ENCODE measurements at places on chromosomes 3 and 15.
A peak's percentile ranks its signal among the peaks of the same experiment; 100 is the strongest.

DNA sequence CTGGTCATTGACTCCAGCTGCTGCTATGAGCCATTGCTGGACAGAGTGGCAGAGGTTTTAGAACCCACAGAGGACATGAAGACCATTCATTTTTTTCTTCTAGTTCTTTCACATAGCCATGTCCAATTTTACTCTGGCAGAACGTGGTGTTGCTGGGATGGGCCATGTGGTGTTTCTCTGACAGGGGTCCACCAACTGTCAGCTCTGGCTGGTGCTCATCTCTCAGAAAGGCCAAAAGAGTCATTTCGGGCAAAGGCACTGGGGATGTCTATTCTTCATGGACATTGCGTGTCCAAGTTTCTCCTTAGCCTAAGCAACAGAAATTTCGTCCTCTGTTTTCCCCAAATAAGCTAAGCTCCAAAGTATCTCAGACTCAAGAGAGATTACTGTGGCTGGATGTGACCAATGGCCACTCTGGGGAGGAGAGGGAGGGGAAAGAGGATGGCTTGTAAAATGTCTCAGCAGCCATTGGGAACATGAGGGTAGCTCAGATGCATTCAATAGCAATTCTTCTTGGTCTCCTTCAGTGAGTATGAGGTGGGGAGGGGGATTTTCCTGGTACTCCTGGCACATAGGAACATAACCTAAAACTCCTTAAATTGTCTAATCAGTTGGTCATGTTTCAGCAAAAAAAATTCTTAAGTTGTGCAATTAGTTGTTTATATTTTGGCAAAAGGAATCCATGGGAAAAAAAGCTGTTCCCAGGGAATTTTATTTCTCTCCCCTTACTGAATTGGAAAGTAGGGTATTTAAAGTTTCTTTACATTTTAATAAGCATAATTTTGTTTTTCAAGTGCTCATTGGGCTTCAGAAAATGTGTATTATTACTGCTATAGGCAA, 131.6 kb upstream of the MITF start:
- H3K27me3 ChIP-seq = peaks cover 59% of the 10 kb centered on the region
- DNase-seq = no peak
- H3K27ac ChIP-seq = no peak overlapping the region
- no peak overlapping the region for H3K4me3 ChIP-seq

- H3K27me3 ChIP-seq = peaks cover 10% of the 10 kb centered on the region
- H3K27ac ChIP-seq = no peak overlapping the region
- no peak for DNase-seq
- H3K4me3 ChIP-seq = no peak overlapping the region
- 0 out of 2 replicates have a peak, but pooled peaks cover 3% of the 10 kb centered on the region for H3K4me1 ChIP-seq
Measured at GRCh38 chr3:127964053-127964452, 49.0 kb downstream of the KBTBD12 start.

DNA sequence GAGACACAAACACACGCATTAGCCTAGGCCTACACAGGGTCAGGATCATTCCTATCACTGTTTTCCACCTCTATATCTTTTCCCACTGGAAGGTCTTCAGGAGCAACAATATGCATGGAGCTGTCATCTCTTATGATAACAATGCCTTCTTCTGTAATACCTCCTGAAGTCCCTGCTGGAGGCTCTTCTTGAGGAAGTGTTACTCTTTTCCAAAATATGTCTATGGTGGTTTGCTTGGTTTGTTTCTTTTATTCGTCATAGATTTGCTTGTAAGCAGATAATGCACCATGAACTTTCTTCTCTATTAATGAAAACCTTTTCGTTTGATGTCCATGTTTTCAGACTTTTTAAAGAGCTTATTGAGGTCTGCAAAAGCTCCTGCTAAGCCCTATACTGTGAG, 109.3 kb downstream of the GMPS start:
- DNase-seq = no peak
- H3K27me3 ChIP-seq = no peaks in the 10 kb centered on the region
- H3K27ac ChIP-seq = no peak overlapping the region
- H3K36me3 ChIP-seq = no peaks in the 10 kb centered on the region

GRCh38 chr3:42441791-42442190, 31.4 kb upstream of the LYZL4 start:
- no peak overlapping the region for H3K27ac ChIP-seq
- H3K27me3 ChIP-seq = no peaks in the 10 kb centered on the region
- H3K36me3 ChIP-seq = no peaks in the 10 kb centered on the region
- peaks cover 44% of the 10 kb centered on the region for H3K4me1 ChIP-seq
- H3K4me3 ChIP-seq = no peak overlapping the region

- no peak overlapping the region for H3K27ac ChIP-seq
- H3K36me3 ChIP-seq = peaks cover 6% of the 10 kb centered on the region
- H3K27me3 ChIP-seq = peaks cover 9% of the 10 kb centered on the region
- no peak for DNase-seq
- H3K4me1 ChIP-seq = peaks cover 13% of the 10 kb centered on the region
Measured at GRCh38 chr3:128546646-128547045, 53.6 kb upstream of the GATA2 start.

- peaks cover 3% of the 10 kb centered on the region for H3K4me1 ChIP-seq
- H3K27me3 ChIP-seq = no peaks in the 10 kb centered on the region
- H3K36me3 ChIP-seq = no peaks in the 10 kb centered on the region
- no peak overlapping the region for H3K4me3 ChIP-seq
- DNase-seq = no peak
Measured at GRCh38 chr15:97604677-97605076, 355.8 kb upstream of the ARRDC4 start.

GRCh38 chr3:195102609-195103467, 168.1 kb downstream of the XXYLT1 start:
- no peaks in the 10 kb centered on the region for H3K36me3 ChIP-seq
- DNase-seq = no peak
- no peak overlapping the region for H3K27ac ChIP-seq
- H3K4me3 ChIP-seq = no peak overlapping the region

DNA sequence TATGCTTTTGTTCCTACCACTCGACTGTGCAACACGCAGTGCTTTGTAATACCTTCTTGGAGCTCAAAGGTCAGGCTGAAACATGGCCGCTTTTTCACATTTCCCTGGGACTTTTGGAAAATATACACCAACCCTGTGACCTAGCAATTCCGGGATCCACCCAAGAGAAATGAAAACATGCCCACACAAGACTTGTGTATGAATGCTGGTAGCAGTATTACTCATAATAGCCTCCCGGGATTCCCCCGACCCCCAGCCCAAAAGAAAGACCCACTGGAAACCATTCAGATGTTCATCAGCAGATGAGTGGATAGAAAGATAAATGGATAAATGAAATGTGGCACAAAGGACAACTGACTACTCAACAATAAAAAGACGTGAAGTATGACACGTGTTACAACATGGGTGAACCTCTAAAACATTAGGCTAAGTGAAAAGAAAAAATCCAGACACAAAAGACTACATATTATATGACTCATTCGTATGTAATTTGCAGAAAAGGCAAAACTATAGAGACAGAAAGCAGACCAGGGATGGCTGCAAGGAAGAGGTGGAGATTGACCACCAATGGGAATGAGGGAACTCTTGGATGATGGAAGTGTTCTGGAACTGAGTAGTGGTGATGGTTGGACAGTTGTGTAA, 104.1 kb downstream of the PGPEP1L start:
- no peak overlapping the region for H3K4me3 ChIP-seq
- no peak for DNase-seq
- no peaks in the 10 kb centered on the region for H3K27me3 ChIP-seq
- peaks cover 14% of the 10 kb centered on the region for H3K36me3 ChIP-seq
- H3K27ac ChIP-seq = peak overlapping the region; percentile 41

DNA sequence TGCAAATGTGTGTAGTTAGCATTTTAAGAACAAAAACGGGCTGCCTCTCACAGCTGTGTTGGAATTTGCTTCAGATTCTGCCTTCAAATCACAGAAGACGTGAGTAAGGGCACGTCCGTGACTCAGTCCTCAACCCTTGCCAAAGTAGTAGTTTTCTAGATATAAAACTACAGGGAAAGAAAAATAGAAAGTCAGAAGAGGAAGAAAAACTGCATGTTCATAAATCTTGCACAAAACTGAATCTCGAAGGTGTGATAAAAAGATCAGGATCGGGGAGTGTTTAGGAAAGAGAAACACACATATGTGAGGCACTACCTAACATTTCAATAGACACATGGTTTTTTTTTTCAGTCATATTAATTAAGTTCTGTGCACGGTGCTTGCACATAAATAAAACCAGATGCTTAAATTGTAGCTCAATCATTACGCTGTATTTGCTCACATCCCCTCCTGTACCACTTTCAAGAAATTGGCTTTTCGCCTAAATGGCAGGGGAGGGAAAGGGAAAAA, 71.7 kb downstream of the P3H2 start:
- H3K27ac ChIP-seq = peak overlapping the region; percentile 99
- DNase-seq = no peak
- peak overlapping the region; percentile 40 for H3K4me3 ChIP-seq
- peaks cover 73% of the 10 kb centered on the region for H3K4me1 ChIP-seq
- peaks cover 9% of the 10 kb centered on the region for H3K36me3 ChIP-seq

GRCh38 chr3:10551821-10552630, 46.6 kb upstream of the ATP2B2 start:
- no peak overlapping the region for H3K27ac ChIP-seq
- H3K27me3 ChIP-seq = no peaks in the 10 kb centered on the region
- no peak for DNase-seq
- no peak overlapping the region for H3K4me3 ChIP-seq
- no peaks in the 10 kb centered on the region for H3K36me3 ChIP-seq

- no peak for DNase-seq
- peaks cover 37% of the 10 kb centered on the region for H3K27me3 ChIP-seq
- H3K27ac ChIP-seq = no peak overlapping the region
- H3K36me3 ChIP-seq = no peaks in the 10 kb centered on the region
Measured at GRCh38 chr3:175247629-175248028, 388.5 kb downstream of the NAALADL2 start.

- DNase-seq = no peak
- H3K36me3 ChIP-seq = no peaks in the 10 kb centered on the region
- no peaks in the 10 kb centered on the region for H3K27me3 ChIP-seq
- H3K4me1 ChIP-seq = peaks cover 3% of the 10 kb centered on the region
Measured at GRCh38 chr3:22908989-22909507, 294.1 kb upstream of the UBE2E2 start.

DNA sequence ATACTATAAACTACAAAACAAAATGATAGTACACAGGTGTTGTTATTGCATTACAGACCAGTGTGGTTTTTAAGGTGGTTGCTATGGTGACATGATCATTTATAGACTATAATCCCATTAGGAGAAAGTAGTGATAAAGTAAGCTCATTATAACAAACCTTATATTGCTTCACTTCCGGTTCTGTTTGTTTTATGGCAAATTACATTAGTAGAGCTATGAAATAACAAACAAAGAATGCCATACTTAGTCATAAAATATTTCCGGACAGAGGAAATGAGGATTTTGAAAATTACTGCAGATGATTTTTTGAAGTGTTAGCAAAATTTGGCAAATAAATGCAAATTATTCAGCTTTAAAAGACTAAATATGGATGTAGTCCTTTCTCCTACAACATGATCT, 640.4 kb upstream of the ARPP21 start:
- no peak for DNase-seq
- H3K27ac ChIP-seq = no peak overlapping the region
- H3K27me3 ChIP-seq = no peaks in the 10 kb centered on the region
- no peaks in the 10 kb centered on the region for H3K36me3 ChIP-seq
- no peak overlapping the region for H3K4me3 ChIP-seq

GRCh38 chr15:75452865-75453702, 1.6 kb upstream of the SIN3A start:
- no peaks in the 10 kb centered on the region for H3K27me3 ChIP-seq
- H3K4me1 ChIP-seq = peaks cover 23% of the 10 kb centered on the region
- H3K36me3 ChIP-seq = no peaks in the 10 kb centered on the region
- DNase-seq = peak; percentile 74
- peak overlapping the region; percentile 100 for H3K27ac ChIP-seq
- peak overlapping the region; percentile 90 for H3K4me3 ChIP-seq

DNA sequence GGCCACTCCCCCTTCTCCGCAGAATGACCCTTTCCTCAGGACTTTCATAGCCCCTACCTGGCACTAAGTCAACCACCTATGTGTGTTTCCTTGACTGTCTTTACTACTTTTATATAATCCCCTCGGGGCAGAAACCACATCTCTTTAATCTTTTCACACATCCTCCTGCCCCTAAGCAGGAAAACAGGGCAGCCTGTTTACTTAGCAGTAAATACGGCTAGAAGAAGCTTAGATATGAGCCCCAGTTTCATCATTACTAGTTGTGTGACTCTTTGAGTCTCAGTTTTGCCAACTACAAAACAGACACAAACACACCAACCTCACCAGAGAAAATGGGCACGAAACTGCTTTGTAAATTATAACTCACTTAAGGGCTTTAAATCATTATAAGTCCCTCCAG, 98.3 kb downstream of the CYP19A1 start:
- H3K36me3 ChIP-seq = no peaks in the 10 kb centered on the region
- DNase-seq = no peak
- H3K27me3 ChIP-seq = peaks cover 2% of the 10 kb centered on the region

GRCh38 chr15:70375006-70375431, 277.3 kb upstream of the TLE3 start:
- peaks cover 7% of the 10 kb centered on the region for H3K27me3 ChIP-seq
- no peak for DNase-seq
- peak overlapping the region; percentile 46 for H3K27ac ChIP-seq
- peaks cover 34% of the 10 kb centered on the region for H3K4me1 ChIP-seq

DNA sequence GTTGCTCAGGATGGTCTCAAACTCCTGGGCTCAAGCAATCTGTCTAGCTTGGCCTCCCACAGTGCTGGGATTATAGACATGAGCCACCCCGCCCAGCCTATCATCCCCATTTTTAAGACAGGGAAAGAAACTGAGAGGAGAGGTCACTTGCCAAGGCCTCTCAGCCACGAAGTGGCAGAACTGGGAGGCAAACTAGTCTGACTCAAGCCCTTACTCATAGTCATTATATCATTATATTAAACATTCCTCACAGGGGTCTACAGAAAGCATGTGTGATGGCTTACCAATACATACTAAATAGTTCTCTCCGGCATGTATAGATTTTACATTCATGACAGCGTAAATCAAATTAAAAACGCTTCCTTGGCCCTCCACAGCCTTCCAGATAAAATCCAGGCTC, 62.0 kb upstream of the ZBTB38 start:
- no peak overlapping the region for H3K27ac ChIP-seq
- peaks cover 3% of the 10 kb centered on the region for H3K36me3 ChIP-seq
- no peak for DNase-seq
- no peak overlapping the region for H3K4me3 ChIP-seq
- peaks cover 26% of the 10 kb centered on the region for H3K27me3 ChIP-seq

DNA sequence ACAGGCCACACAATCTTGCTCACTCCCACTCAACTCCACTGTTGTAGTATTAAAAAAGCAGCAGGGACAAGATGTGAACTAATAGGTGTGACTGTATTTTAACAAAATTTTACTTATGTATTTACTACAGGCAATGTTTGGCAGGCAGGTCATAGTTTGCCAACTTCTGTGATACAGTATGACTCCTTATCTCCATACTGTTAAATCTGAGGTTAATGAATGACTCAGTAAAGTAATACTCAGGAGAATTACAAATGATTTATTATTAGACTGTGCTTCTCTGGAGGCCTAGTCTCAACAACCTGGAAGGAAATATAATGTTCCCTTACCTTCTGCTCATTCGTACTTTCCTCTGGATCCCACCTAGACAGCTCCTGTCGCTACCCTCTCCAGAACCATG, 258.6 kb upstream of the KCNMB2 start:
- H3K27me3 ChIP-seq = no peaks in the 10 kb centered on the region
- no peaks in the 10 kb centered on the region for H3K4me1 ChIP-seq
- H3K36me3 ChIP-seq = peaks cover 10% of the 10 kb centered on the region
- H3K4me3 ChIP-seq = no peak overlapping the region

GRCh38 chr3:182793663-182794454, 555 bp downstream of the ATP11B start:
- no peak overlapping the region for H3K27ac ChIP-seq
- H3K36me3 ChIP-seq = no peaks in the 10 kb centered on the region
- H3K27me3 ChIP-seq = peaks cover 15% of the 10 kb centered on the region
- peaks cover 13% of the 10 kb centered on the region for H3K4me1 ChIP-seq
- DNase-seq = peak; percentile 61

GRCh38 chr3:147688868-147689267, 279.7 kb downstream of the ZIC1 start:
- H3K4me3 ChIP-seq = no peak overlapping the region
- H3K27ac ChIP-seq = no peak overlapping the region
- DNase-seq = no peak
- peaks cover 4% of the 10 kb centered on the region for H3K4me1 ChIP-seq
- no peaks in the 10 kb centered on the region for H3K27me3 ChIP-seq
